ENCODE measurements at places on chromosomes 2 and 18.

GRCh38 chr18:45248240-45248903 is 366.9 kb upstream of the SLC14A2 start:
- DNase-seq: no peak

DNA sequence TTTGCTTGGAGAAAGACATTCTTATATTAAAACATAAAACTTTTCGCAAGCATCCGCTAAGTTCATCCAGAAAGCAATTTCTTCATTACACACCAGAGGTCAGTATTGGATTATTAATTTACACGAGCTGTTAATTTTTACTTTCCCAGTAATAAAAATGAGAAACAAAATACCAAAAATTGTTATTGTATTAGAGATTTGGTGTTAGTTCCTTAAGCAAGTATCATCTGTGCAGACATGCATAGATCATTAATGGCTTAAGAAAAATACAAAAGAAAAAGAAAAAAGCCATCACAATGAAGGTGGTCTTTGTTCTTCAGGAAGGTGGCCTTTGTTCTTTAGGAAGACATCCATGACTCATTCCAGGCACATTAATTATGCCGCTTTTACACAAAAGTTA is 53.6 kb upstream of the HNMT start:
- DNase-seq: no peak

DNA sequence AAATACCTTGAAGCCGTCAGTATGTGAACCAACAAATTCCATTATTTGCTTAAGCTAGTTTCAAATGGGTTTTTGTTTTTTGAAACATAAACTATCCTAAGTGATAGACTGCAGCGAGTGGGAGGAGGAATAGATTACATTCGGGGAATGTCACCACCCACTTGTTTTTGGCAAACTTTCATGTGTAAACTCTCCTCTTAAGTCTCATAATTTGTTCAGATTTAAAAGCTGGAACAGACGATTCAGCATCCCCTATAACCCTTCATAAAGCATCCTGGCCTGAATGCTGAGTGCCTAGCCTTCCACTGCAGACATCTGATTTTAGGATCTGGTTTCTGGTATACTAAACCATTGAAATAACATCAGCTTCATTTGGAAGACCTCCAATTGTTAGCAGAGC is 51.0 kb downstream of the CPO start:
- no peak for DNase-seq

GRCh38 chr2:126809340-126809739 is 89.3 kb upstream of the TEX51 start:
- no peak for DNase-seq

GRCh38 chr2:152826581-152827279 is 108.3 kb downstream of the ARL6IP6 start:
- DNase-seq: no peak

GRCh38 chr18:31102025-31102684 is at the start of gene DSC2:
Gene DSC2 (minus strand): TSS chr18:31102421. CDS start chr18:31101971, 450 bp downstream.
- no peak for DNase-seq

DNA sequence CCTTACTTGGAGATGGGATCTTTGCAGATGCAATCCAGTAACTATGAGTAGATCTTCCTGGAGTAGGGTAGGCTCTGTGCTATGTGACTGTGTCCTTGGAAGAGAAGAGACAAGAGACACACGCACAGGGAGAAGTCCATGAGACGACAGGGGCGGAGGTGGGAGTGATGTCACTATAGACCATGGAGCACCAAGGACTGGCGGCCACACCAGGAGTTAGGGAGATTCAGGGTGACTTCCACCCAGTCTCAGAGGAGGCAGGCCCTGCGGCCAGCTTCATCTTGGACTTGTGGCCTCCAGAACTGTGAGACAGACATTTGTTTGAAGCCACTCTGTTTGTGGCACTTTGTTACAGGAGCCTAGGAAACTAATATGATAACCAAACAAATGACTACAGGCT is 177.8 kb downstream of the INHBB start:
- DNase-seq: no peak

GRCh38 chr2:33238111-33238510 is 238.3 kb upstream of the RASGRP3 start:
- no peak for DNase-seq

- no peak for DNase-seq
Measured at GRCh38 chr2:188380280-188380679, 88.6 kb downstream of the GULP1 start.

GRCh38 chr18:78658531-78658930 is 321.1 kb upstream of the SALL3 start:
- DNase-seq: no peak

GRCh38 chr2:41933046-41933420 is 114.8 kb upstream of the PKDCC start:
- DNase-seq: no peak

GRCh38 chr18:74587441-74587840 is 10.2 kb upstream of the ZNF407 start:
- DNase-seq: no peak

GRCh38 chr2:162579169-162579568 is 235.2 kb downstream of the GCA start:
- no peak for DNase-seq

DNA sequence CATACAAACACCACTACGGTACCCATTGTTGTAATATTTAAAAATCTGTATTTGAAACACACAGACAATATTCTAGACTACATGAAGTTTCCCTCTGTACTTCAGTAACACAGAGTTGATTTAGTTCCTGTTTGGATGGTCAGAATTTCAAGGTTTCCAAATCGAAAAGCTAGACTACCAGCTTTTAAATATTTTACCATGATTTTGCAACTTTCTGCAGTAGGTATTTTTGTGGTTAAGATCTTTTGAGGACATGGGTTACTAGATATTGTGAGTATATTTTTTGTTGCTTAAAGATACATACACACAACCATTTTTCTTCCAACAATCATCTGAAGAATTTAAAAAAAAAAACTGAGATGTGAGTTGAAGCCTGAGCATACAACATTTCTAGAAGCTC is 10.9 kb downstream of the SERPINB5 start:
- no peak for DNase-seq

- peak; percentile 50 for DNase-seq
Measured at GRCh38 chr18:24560511-24560981, 100.1 kb downstream of the HRH4 start.

GRCh38 chr2:178304333-178304732 is 110.0 kb downstream of the OSBPL6 start:
- no peak for DNase-seq

- DNase-seq: peak; percentile 73
Measured at GRCh38 chr2:60555066-60555782, 1.8 kb upstream of the BCL11A start.

DNA sequence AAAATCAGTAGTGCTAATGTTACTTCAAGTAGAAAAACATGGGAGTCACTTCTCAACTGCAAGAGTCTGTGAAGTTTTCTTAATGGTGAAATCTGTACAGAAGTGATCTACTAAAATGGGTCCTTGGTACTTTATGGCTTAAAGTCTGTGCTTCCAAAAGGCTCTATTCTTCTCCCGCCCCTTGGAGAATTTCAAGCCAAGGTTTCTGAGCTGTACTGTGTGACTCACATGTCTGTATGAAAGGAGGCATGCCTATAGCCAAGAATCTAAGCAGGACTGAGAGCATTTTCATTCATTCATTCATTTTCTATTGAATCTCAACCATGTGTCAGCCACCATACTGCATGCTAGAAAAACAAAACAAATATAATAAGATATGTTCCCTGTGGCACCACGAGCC is 19.8 kb upstream of the DDX18 start:
- DNase-seq: no peak

- peak; percentile 41 for DNase-seq
Measured at GRCh38 chr2:105746177-105747080, 1.7 kb downstream of the NCK2 start.

- no peak for DNase-seq
Measured at GRCh38 chr2:197500503-197501131, 438 bp downstream of the HSPE1 start.

DNA sequence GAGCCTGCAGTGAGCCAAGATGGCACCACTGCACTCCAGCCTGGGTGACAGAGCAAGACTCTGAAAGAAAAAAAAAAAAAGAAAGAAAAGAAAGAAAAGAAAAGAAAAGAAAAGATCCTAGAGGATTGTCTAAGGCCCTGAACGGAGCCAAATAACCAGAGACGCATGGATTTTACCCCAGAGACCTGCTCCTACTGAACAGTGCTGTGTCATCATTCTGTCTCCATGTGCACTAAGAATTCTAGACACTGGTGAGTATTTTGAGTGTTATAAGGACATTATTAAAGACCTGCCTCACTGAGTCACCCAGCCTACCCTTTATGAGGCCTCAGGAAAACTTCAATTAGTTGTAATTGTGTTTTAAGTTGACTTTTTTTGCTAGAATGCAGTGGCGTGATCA is 61.9 kb upstream of the RIOK3 start:
- DNase-seq: no peak

- peak; percentile 78 for DNase-seq
Measured at GRCh38 chr2:38076152-38076709, 280 bp upstream of the CYP1B1 start.

DNA sequence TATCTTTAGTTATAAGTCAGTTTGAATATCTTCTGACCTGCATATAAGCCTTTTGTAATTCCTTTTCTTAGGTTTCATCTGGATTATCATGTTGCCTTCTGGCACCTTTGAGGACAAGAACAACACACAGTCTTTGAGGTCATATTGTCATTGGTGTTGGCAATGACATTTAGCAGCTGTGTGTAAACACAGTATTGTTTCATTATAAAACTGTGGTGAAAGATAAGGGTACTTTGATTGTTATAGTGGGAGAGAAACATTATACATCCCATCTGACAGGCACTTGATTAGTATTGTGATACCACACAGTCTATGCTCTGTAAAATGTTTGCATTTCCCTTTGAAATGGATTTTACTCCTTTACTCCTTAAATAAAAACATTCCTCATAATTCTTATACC is 313.5 kb downstream of the RPRM start:
- DNase-seq: no peak

GRCh38 chr2:124426625-124427024 is 401.5 kb downstream of the CNTNAP5 start:
- no peak for DNase-seq

DNA sequence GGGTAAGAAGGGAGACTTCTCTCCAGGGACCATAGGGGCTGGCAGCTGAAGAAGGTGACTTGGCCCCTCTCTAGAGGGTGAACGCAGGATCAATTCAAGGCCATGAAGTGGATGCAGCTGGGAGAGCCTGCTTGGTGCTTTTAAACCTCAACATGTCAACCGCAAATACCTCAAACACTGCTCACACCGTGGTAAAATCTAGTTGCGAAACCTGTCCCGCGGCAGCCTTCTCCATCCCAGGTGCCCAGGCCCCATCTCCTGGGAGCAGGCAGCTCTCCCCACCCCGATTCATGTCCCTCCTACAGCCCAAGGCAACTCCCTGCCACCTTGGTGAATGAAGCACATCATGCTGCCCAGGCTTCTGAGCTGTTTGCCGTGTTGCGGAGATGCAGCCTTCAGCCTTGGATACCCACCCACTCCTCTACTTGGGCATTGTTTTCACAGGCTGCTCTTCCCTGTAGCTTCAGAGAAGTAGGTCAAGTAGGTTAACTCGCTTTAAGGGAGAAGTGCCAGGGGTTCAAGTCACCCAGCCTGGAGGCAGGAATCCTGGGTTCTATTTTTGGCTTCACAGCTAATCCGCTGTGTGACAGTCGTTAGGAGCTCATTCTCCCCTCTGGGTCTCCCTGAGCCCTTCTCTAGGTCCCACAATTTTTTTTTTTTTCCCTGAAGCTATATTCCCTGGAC is 6.2 kb upstream of the EFR3B start:
- no peak for DNase-seq

GRCh38 chr2:153890576-153890975 is 18.9 kb downstream of the GALNT13 start:
- DNase-seq: no peak

DNA sequence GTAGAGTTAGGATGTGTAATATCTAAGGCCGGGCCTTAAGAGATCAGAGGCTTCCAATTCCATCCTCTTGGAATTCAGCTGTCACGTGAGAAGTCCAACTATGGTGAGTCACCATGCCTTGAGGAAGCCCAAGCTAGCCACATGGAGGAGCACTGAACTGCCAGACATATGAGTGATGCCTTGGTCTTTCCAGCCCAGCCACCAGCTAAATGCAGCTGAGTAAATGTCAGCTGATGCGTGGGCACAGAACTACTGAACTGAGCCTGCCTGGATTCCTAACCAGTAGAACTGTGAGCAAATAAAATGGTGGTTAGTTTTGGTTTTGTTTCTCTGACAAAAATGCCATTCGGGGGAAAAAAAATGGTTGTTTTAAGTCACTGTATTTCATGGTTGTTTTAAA is 153.7 kb upstream of the SERTAD2 start:
- no peak for DNase-seq

DNA sequence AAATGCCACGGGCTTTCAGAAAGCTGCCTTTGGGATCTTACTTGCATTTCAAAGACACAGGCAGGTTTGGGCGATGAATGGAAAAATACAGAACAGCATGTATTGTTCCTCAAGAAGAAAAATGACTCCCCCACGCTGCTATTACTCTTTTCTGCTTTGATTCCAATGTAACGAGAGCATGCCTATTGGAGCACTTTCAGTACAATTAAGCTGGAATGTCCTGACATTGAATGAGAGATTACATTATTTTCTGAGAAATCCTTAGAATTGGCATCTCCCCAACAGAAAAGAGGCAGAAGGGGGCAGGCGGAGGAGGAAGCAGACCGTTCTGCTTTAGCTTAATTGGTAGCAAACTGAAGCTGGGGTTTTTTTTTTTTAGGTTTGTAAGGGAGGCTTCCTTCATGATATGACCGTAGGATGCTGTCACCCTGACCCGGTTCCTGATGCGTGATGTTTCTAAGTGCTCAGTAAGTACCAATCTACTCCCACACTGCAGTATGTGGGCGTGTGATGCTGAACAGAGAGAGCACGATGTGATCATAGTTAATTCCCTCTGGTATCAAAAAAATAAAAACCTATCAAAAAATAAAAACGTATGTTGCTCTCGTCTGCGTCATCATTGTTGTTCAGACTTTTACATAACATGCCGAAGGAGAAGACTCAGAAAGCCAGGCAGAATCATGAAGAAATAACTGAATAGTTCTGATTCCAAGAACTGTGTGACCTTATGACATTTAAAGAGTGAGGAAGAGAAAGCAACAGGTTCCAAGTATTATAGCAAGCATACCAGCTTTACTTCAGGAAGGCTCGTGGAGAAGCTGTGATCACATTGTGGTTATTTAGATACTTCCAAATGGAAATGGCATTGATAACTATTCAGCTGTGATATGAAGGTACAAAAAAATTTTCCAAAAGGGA is 40.5 kb downstream of the LONRF2 start:
- peak; percentile 92 for DNase-seq

DNA sequence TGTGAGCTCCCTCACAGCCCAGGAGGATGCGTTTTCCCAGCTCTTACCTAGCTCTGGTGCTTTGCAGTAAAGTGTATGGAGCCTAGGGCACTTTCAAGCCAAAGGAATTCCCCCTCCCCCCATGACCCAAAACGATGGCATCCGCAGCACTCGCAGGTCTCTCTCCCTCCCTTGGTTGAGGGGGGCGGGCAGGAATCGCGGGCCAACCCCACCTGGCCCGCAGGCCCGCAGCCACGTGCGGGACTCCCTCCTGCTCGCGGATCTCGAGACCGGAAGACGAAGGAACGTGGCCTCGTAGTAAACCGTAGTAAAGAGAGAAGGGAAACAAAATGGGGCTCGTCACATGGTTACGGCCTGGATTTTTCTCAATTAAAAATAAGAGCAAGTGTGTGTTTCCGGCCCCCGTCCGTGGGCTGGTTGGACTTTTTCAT is 8.5 kb downstream of the IRS1 start:
- no peak for DNase-seq

GRCh38 chr2:199484927-199485326 is 27.2 kb upstream of the SATB2 start:
- no peak for DNase-seq
